Fibroblast of lung (primary cell): ENCODE measurements at places on chromosomes 12 and 14. TPM values are rescaled to one million over a fixed set of nuclear protein-coding genes. Genes with fewer than 3 reads are reported as not detected.

HELB gene
- total RNA-seq: 2.6 and 3.1 TPM in 2 replicates

SERPINA1 gene
- total RNA-seq: under 0.01 TPM in 1 of 2 replicates, not detected in the other

WASHC4 gene
- 88.1 and 98.3 TPM in 2 replicates for total RNA-seq

AKAP5 gene
- 0.17 and 0.26 TPM in 2 replicates for total RNA-seq

AMN gene
- total RNA-seq: under 0.01 TPM in 2 replicates

NANOG gene
- not detected in 2 replicates for total RNA-seq

STXBP6 gene
- 4.5 and 7.7 TPM in 2 replicates for total RNA-seq

CLEC2A gene
- total RNA-seq: not detected in 2 replicates

ALDH2 gene
- total RNA-seq: 43.4 and 53.7 TPM in 2 replicates

TARBP2 gene
- 37.8 and 39.3 TPM in 2 replicates for total RNA-seq

CLEC4C gene
- total RNA-seq: not detected in 2 replicates

TCP11L2 gene
- 48.0 and 82.6 TPM in 2 replicates for total RNA-seq

KRT71 gene
- total RNA-seq: not detected in 2 replicates

OR4K1 gene
- not detected in 2 replicates for total RNA-seq

RHEBL1 gene
- 0.33 and 0.51 TPM in 2 replicates for total RNA-seq

DEGS2 gene
- under 0.01 and 0.26 TPM in 2 replicates for total RNA-seq

TROAP gene
- total RNA-seq: 0.51 and 6.3 TPM in 2 replicates

GPRC5D gene
- total RNA-seq: not detected in 2 replicates
